Amniotic stem cell (primary cell): ENCODE measurements at places on chromosomes 3 and 15.

- DNase-seq: no peak
Measured at GRCh38 chr15:39488961-39489360, 91.9 kb upstream of the THBS1 start.

DNA sequence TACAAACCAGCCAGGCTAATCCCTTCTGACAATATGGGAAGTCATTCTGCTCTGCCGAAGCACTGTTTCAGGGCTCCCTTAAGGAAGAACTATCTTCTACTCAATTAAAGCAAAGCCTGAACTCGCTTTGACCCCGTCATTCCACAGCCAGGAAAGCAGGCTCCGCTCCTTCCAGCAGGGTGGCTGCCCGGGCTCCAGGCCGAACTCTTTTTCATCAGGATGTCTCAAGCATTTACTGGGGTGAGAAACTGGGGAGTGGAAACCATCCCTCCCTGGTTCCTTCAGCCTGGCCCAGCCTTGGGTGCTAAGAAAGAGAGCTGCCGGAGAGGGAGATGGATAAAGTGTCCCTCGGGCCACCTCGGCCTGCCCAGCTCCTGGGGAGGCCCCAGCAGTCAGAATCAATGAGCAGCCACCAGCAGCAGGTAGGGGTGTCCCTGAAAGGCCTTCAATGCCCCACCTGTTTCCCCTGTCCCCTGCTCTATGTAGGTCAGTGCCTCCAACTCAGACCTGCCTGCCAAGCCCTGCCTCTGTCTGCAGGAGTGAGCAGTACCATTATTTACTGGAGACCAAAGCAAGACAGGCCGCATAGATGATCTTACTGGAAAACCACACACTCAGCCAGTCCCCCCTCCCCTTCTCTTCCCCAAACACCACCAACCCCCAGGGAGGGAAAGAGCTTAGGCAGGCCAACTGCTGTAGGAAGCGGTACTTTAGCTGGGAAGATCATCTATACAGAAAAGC is 225.6 kb upstream of the TLE3 start:
- no peak for DNase-seq

- peak; percentile 16 for DNase-seq
Measured at GRCh38 chr3:124363476-124363875, 366.8 kb upstream of the UMPS start.

DNA sequence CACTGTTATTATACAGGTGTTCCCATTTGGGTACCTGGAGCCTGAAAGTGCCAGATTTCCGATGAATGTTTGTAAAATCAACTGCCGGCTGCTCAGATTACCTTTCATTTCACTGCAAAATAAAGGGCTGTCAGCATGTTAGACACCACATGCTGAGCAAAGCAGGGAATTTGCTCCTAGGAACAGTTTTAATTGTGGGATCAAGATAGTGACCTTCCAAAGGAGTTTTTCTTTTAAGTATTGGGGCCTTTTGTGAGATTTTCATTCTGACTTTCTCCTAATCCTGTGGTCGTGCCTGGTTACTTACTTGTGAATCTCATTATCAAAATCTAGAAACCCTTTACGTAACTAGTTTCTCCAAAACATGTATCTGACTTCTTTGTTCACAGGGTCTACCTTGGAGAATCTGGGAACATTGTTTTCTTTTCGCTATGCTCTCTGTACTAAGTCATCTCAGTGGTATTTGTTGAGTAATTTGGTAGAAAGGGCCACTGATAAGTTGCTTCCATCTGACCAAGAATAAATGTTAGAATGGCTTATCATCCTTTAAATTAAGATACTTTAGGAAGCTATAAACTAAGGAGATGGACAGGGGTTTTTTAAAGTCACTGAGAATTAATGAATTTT is 40.8 kb upstream of the LRTM1 start:
- DNase-seq: peak; percentile 35

DNA sequence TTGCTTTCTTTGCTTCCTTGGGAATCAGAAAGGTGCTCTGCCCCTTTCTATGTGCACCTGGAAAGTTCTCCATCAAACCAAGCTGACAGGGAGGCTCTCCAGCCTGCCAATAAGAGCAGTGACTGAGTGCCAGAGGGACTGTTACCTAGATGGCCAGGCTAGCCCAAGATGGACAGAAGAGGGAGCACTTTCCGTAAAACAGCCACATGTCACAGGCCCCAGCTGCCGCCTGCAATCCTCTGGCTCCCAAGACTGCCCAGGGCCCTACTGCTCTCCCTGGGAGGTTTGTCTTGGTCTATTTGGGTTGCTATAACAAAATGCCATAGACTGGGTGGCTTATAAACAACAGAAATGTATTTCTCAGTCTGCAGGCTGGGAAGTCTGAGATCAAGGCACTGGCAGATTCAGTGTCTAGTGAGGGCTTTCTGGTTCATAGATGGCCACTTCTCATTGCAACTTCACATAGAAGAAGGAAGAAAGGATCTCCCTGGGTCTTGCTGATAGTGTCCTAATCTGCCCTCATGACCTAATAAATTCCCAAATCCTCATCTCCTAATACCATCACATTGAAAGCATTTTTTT is 72.3 kb downstream of the TAMM41 start:
- no peak for DNase-seq
